NCI-H446 (cell line): ENCODE measurements at places on chromosomes 11 and 22.

- no peak for DNase-seq
Measured at GRCh38 chr11:117457031-117457785, 129.6 kb downstream of the CEP164 start.

GRCh38 chr22:28563636-28564035, 116.0 kb downstream of the TTC28 start:
- DNase-seq: no peak

GRCh38 chr22:28910569-28911303, 27.4 kb downstream of the ZNRF3 start:
- DNase-seq: no peak

GRCh38 chr11:111220721-111221120, 24.8 kb upstream of the POU2AF2 start:
- no peak for DNase-seq

GRCh38 chr11:60080535-60080934, 7.9 kb upstream of the MS4A2 start:
- DNase-seq: no peak

DNA sequence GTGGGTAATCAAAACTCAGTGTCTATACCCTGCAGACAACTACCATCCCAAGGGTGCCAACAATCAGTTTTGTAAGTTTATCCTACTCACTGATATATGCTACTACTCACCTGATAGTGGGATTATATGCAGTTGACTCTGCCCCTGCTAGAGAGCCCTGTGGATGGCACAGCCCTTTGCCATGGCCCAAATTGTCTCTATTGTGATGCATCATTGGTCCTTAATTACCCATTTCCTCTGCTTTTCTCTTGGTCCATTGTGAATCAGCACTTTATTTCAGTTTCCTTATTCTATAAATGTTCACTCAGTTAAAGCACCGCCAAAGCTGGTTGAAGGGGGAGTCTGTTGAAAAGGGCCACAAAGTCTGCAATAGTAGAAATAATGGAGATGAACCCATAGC, 42.3 kb downstream of the PLAAT5 start:
- no peak for DNase-seq

GRCh38 chr22:37454857-37455686, 27.8 kb upstream of the ELFN2 start:
- no peak for DNase-seq

DNA sequence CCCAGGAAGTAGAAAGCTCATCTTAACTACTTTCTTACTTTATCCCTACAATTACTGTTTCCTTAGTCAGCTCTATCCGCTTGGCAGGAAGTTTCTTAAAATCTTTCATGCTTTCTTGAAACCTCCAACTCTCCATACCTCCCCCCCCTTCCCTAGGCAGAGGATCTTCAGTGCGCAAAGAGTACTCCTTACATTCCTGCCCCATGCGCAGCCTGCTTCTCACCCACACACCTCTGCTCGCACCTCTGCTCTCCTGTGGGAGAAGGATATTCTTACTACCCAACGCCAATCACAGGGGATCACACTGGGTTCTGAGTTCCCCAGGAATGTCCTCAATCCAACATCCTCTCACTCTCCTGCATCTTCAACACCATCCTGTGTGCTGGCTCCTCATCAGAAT, 12.3 kb downstream of the TCF20 start:
- no peak for DNase-seq

DNA sequence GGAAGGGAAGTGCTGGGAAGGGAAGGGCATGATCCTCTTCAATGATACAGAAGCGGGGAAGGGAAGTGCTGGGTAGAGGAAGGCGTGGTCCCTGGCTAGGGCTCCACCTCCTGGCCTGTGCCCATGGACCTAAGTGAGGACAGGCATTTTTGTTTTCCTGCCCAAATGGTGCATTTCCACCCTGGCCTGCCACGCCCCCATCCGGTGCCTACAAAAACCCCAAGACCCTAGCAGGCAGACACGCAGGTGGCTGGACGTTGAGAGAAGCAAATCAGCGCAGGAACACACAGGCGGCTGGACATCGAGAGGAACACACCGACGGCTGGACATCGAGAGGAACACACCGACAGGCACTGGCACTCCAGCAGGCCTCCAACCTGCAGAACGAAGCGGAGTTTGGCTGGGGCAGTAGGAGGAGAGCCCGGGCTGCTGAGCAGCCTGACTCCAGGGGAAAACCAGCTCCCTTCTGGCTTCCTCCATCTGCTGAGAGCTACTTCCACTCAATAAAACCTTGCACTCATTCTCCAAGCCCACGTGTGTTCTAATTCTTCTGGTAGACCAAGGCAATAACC, 628.3 kb downstream of the BUD13 start:
- DNase-seq: no peak

DNA sequence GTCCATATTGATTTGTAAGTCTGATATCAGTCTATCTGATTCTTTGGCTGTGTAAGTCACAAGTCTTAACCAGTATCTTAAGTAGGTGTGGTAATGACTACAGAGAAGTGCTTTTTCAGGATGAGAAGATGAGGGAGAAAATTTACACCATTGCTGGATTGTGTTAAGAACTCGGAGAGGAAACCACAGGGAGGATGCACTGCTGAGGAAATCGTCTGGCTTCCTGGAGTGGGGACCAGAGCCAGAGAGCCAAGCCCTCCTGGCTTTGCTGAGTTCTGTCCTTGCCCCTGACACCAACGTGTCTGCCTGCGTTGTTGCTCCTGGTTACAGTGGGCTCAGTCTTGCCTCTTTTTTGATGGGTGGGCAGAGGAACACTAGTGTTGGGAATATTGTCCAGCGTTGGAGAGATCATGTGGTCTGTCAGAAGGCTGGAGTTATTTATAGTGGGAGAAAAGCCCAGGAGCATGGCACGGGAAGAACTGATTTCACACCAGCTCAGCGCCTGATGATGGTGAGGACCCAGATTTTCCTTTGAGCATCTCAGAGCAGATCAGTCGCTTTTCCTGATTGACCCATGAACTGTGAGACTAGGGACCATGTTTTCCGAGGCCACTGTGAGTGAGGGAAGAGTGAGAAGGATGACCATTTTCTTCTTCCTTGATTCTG, 29.6 kb downstream of the MARK2 start:
- no peak for DNase-seq

DNA sequence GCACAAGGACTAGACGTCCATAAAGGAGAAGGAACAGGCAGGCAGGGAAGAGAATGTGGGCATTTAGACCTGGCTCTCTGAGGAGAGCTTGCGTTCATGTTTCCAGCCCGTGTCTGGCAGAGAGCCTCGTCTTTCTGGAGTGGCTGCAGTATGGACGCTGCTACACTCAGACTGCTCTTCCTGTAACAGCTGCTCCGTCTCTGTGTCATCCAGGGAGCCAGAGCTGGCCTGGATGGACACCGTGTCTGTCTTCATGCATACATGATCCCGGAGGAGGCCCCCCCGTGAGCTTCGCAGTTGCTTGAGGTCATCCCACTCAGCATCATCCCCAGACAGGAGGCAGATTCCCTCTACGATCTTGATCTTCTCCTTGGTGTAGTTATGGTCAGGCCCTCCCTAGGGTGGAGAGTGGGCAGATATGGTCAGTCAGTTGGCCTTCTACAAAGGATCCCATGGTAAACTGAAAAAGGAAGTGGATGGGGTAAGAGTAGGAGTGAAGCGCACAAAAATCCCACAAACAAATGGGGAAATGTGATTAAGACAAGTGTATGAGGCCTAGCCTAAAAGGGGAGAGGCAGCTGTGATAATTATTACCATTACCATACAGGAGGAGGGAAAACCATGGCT, 13.0 kb upstream of the CKAP5 start:
- DNase-seq: no peak

- no peak for DNase-seq
Measured at GRCh38 chr11:72781063-72781312, 12.9 kb downstream of the STARD10 start.

GRCh38 chr11:114027926-114028325, 31.6 kb upstream of the ZBTB16 start:
- DNase-seq: no peak

DNA sequence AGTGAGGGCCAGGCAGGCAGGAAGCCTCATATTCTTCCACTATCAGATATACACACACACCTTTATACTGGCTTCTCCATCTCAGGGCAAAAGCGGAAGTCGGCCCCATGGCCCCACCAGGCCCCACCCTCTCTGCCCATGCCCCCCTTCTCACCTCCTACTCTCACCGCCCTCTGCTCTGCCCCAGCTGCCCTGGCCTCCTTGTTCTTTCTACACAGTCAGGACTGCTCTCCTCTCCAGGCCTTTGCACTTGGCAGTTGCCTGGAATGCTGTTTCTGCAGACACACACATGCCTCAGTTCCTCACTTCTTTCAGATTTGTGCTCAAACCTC, 25.3 kb downstream of the OTOG start:
- DNase-seq: no peak

GRCh38 chr11:75858613-75859012, 43.6 kb downstream of the UVRAG start:
- no peak for DNase-seq

GRCh38 chr11:36467012-36467411, 43.1 kb downstream of the TRAF6 start:
- no peak for DNase-seq

DNA sequence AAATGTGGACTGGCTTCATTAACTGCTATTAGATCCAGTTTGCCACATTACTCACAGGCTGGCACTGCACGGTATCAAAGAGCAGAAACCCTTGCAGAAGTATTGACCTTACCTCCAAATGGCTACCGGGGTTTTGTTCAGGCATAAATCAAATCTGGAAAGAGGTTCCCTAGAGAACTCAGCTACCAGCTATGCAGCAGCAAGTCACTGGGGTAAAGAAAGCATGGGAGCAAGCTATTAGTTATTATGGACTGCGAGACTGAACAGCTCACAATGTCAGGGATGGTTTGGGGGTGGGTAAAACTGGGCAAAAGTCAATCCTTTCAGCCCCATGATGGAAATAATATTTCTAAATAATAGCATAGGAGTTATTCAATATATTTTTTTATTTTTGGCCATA, 128.1 kb downstream of the FANCF start:
- peak; percentile 52 for DNase-seq

DNA sequence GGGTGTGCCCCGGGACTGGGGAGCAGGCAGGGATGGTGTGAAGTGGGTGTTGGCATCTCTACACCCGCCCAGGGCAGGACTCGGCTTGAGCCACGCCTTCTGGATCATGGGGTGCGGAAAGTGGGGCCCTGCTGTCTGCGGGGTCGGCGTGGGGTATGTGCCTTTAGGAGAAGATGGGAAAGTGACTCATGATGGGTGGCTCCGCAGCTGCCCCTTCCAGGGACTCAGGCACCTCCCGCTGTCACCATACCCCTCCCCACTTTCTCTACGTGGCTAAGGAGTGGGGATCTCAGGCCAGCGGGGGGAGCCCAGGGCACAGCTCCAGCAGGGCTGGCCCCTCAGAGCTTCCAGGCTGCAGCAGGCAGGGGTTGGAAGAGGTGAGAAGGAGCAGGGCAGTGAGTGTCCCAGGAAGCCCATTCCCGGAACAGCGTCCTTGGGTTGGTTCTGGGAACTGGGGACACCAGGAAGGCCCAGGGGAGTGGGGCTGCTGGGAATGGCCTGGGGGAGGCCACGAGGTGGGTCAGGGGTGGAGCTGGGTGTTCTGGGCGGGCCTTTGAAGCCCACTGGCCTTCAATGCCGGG, 102.9 kb upstream of the FGF3 start:
- no peak for DNase-seq

- no peak for DNase-seq
Measured at GRCh38 chr11:30452114-30452513, 129.2 kb downstream of the ARL14EP start.

DNA sequence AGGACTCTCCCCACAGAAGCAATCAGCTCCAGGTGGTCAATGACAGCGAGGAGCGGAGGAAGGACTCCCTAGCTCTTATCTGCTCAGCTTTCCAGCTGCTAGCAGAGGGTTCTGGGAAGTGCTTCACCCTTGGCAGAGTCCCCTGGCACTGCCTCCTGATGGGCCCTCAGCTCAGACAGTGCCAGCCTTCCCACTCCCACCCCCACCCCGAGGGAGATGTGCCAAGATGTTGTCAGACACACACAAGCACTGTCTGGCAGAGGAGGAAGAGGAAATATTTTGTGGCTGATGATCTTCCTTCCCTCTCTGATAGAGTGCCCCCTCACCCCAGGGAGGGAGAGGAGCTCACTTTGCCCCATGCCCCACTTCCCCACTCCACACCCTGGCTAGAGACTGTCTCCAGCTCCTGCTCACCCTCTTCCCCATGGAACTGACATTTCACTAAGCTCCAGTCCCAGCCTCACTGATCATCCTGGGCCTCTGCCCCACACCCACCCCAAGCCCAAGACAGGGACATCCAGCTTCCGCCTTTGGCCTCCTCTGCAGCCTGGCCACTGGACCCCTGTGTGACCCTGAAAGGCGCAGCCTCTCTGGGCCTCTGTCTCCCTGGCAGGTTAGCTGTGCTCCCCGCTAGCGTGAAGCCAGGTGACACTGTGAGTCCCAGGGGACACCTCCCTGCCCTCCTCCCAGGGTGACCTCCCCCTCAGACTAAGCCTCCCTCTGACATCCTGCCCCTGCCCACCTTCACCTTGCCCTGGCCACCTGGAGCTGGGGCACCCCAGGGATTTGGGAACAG, 44.5 kb downstream of the SLCO2B1 start:
- DNase-seq: peak; percentile 88

DNA sequence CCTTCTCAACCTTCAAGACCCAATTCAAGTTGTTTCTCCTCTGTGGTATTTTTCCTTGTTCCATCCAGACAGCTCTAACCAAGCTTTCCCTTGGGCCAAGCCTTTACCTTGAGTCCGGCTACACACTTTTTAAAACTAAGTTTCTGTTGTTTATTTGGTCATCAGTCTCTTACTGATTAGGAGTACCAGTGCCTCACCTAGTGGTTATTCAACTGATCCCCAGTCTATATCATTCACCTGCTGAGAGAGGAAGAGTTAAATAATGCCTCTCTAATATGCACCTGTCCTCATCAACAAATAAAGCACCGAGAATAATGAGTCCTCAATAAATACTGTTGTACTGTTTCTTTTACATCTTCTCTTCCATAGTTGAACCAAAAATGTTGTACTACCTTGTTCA, 160.8 kb downstream of the MSANTD4 start:
- no peak for DNase-seq

GRCh38 chr11:14347991-14348390, 11.0 kb downstream of the RRAS2 start:
- DNase-seq: no peak

DNA sequence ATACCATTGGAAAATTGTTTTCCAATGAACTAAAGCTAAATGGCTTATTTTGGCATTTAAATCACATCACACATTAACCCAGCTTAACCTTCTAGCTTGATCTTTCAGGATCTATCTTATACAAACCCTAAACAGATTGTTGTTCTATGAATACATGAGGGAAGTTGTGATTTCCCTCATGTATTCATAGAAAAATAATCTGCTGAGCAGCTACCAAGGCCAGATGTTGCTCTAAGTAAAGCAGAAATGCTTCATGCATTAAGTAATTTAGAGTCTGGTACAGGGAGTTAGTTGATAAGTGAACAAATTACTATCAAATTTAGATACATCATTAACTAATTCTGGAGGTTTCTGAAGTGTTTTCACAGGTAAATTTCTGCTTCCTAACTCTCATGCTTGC, 204.6 kb upstream of the ANO3 start:
- DNase-seq: no peak

- DNase-seq: no peak
Measured at GRCh38 chr11:120548682-120549209, 37.2 kb downstream of the GRIK4 start.

GRCh38 chr11:94533696-94534630, 9.8 kb upstream of the FUT4 start:
- DNase-seq: no peak
